ENCODE measurements at places on chromosomes 6 and 20. TPM values are rescaled to one million over a fixed set of nuclear protein-coding genes. Genes with fewer than 3 reads are reported as not detected.

GPSM3 gene
- polyA plus RNA-seq: 27.7 TPM

EPHA7 gene
- polyA plus RNA-seq: 0.06 TPM

SEL1L2 gene
- 0.90 TPM for polyA plus RNA-seq

APOM gene
- polyA plus RNA-seq: 3.6 TPM

GTF2H4 gene
- 16.5 TPM for polyA plus RNA-seq

SERPINB6 gene
- polyA plus RNA-seq: 166 TPM

WFDC10B gene
- not detected for polyA plus RNA-seq

MICB gene
- polyA plus RNA-seq: 0.95 TPM

JPH2 gene
- 0.43 TPM for polyA plus RNA-seq

CLPSL2 gene
- polyA plus RNA-seq: 1.3 TPM

PDE7B gene
- 0.38 TPM for polyA plus RNA-seq

ULBP1 gene
- polyA plus RNA-seq: 0.22 TPM

TFAP2B gene
- 0.01 TPM for polyA plus RNA-seq

CLVS2 gene
- not detected for polyA plus RNA-seq

MMP24 gene
- polyA plus RNA-seq: 4.0 TPM

MAP3K5 gene
- polyA plus RNA-seq: 18.8 TPM

ESF1 gene
- polyA plus RNA-seq: 3.5 TPM
